ENCODE measurements at places on chromosomes 4 and X.

DNA sequence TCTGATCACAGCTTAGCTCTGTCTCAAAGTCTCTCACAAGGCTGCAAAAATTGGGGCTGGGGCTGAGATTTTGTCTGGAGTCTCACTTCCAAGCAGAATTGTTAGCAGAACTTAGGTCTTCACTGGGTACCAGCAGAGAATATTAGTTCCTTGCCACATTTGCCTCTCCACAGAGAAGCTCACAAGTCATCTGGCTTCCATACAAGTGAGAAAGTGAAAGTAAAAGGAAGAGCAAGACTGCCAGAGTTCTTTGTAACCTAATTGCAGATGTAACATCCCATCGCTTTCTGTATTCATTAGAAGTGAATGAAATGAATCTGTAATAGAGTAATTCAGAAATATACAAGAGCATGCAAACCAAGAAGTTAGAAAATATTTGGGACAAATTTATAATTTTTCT lies 624.1 kb upstream of the GNPDA2 start:
- no peak for DNase-seq

GRCh38 chrX:53312946-53313727 lies 31.8 kb upstream of the IQSEC2 start:
- peak; percentile 83 for DNase-seq

GRCh38 chrX:26613956-26614355 lies 398.0 kb downstream of the MAGEB5 start:
- DNase-seq = no peak

GRCh38 chr4:19399001-19399400 lies 852.7 kb upstream of the SLIT2 start:
- no peak for DNase-seq

GRCh38 chr4:8495803-8496202 lies 55.2 kb downstream of the TRMT44 start:
- no peak for DNase-seq

- DNase-seq = no peak
Observed at GRCh38 chrX:17433965-17434364, 59.0 kb downstream of the NHS start.

GRCh38 chr4:36215627-36216026 lies 28.7 kb downstream of the ARAP2 start:
- DNase-seq = no peak

DNA sequence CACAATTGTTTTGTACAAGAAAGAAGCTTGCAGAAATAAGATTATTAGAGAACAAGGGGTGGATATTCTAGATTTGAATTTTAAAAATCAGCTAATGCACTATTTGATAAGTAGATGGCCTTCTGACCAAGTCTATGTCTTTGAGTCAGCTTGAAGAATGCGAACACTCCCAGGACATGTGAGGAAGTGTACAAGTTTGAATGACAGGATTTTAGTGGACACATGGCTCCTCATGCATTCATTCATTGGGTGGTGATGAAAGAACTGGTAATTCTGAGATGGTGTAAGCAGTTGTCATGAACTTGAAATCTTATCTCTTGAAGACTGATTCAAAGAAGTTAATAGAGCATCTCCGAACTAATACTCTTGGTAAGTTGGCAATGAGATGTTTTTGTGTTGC lies 548.2 kb upstream of the CNKSR2 start:
- no peak for DNase-seq

DNA sequence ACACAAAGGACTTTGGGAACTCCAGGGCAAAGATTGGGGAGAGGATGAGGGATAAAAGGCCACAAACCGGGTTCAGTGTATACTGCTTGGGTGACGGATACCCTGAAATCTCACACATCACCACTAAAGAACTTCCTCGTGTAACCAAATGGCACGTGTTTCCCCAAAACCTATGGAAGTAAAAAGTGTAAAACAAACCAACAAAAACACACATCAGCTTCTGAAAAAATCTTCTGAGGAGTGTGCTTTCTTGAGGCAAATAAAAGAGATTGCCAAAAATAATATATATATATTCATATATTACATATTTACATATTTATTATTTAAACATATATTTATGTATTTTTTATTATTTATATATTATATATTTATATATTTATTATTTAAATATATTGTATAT lies 3.9 kb downstream of the P2RY8 start:
- DNase-seq = no peak

DNA sequence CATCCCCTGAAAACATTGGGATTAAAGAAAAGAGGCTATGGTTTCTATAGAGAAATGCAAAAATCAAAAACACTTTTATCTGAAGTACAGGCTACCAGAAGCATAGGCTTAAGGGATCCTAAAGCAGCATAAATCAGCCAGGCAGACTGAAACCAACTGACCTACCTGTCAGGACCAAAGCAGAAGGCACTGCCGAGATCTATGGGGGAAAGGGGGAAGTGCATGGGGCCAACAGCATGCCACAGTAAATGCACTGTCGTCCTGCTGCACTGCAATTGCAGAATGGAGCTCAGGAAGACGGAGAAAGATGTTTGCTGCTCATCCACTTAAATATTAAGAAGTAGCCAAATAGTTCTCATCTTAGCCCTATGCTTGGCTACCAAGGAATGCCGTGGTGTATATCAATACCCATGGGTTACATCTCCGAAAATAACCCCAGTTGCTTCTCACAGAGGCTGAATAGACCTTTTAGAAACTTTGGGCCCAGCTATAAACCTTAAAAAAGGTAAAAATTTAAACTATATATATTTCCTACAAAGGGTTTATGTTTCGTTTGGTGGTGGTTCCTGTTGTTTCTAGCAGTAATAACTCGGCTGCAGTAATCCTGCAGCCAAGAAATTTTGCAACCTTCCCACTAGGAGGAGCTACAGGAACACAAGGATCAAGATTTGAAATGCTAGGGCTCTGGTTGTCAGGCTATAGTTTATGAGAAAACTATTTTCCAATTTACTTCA lies 312.2 kb upstream of the DIAPH2 start:
- DNase-seq = peak; percentile 55

GRCh38 chr4:6180841-6181631 lies 19.3 kb downstream of the JAKMIP1 start:
- no peak for DNase-seq

- DNase-seq = no peak
Observed at GRCh38 chrX:10496345-10496965, 123.9 kb downstream of the MID1 start.

DNA sequence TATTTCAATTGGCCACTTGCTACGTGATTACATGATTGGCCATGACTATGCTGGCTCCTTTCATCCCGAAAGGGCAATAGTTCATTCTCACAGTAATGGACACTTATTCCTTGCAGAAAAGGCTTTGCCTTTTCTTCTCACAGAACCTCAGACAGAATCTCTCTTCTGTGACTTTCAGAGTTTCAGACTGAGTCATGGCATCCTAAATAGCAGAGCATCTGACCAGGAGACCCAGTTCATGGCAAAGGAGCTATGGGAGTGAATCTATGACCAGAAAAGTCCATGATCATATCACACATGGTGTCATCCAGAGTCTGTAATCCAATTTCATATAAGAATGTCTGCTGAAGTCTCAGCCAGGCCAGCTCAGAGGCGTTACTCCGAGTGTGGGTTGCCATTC lies 263.3 kb upstream of the CLNK start:
- DNase-seq = no peak

DNA sequence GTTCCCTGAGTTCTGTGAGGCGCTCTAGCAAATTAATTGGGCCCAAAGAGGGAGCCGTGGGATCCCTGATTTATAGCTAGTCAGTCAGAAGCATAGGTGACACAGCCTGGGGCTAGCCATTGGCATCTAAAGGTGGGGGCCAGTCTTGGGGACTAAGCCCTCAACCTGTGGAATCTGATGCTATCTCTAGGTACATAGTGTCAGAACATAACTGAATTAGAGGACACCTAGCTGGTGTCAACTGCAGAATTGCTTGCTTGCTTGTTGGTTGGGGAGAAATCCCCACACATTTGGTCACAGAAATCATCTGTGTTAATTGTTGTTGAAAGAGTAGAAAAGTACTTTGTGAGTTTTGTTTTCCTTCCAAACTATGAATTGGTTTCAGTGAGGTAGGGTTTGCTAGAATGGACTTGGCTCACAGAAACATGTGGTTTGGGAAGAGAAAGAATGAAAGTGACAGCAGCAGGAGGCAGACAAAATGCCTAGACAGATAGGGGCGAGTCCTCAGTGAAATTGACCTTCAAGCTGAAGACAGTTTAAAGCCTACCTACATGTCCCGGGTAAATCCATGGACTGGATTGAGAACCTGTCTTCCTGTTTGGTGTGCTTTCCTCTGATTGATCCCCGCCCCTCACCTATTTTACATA lies 12.8 kb upstream of the GPR82 start:
- no peak for DNase-seq

DNA sequence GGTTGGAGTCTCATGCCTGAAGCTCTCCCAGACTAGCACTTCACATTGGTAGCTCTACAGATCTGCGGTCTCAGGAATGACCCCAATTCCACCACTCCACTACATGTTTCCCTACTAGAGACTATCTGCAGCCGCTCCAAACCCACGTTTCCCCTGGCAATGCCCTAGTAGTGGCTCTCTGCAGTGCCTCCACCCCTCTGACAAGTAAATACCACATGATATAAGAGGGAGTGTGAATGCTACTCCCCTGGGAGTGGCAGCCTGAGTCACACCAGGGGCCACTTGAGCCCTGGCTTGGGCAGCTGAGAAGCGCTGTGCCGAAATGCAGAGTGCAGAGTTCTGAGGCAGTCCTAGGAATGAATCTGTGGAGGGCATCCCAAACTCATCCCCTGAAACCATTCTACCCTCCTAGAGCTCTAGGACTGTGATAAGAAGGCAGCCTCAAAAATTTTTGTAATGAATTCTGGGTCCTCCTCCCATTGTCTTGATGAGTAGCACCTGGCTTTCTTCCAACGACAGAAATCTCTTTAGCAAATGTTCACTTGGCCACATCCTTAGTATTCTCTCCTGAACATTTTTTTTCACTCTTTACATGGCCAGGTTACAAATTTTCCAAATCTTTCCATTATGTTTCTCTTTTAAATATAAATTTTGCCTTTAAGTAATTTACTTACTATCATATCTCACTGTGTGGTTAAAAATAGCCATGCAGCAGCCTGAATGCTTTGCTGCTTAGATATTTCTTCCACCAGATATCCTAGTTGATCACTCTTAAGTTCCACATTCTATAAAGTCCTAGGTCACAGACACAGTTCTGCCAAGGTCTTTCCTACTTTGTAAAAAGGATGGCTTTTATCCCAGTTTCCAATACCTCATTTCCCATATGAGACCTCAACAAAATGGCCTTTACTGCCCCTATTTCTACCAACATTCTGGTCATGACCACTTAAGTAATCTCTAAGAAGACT lies 160.2 kb upstream of the CPEB2 start:
- DNase-seq = peak; percentile 14

All from MV-4-11 (cell line).